ENCODE measurements at places on chromosomes 5 and 9.

GRCh38 chr9:75798505-75798904, 92.0 kb upstream of the PCSK5 start:
- no peak for DNase-seq

GRCh38 chr9:108466304-108466703, 389.5 kb downstream of the ACTL7B start:
- no peak for DNase-seq

- DNase-seq = no peak
Observed at GRCh38 chr5:111528056-111528455, 15.7 kb upstream of the STARD4 start.

- DNase-seq = no peak
Observed at GRCh38 chr9:127570533-127571111, 41.5 kb upstream of the STXBP1 start.

Data from caudate nucleus (tissue), 63 donors.